Fibroblast of skin of right quadriceps (primary cell): ENCODE measurements at places on chromosomes 16 and 17.

DNA sequence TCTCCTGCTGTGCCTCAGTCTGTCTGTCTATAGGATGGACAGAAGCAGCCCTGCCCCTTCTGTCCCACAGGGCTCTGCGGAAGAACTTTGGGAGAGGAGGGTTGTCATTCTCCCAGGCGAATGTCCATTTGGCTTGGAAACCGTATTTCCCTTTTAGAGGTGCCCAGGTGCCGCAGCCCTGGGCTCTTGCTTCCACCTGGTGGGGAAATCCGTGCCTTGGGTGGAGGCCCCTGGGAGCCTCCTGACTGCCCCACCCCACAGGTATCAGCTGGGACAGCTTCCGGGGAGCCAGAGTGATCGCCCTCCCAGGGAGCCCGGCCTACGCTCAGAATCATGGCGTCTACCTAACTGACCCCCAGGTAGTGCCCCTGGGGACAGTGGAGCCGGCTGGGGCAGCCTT lies 12.7 kb downstream of the FCSK start:
- no peak for DNase-seq

DNA sequence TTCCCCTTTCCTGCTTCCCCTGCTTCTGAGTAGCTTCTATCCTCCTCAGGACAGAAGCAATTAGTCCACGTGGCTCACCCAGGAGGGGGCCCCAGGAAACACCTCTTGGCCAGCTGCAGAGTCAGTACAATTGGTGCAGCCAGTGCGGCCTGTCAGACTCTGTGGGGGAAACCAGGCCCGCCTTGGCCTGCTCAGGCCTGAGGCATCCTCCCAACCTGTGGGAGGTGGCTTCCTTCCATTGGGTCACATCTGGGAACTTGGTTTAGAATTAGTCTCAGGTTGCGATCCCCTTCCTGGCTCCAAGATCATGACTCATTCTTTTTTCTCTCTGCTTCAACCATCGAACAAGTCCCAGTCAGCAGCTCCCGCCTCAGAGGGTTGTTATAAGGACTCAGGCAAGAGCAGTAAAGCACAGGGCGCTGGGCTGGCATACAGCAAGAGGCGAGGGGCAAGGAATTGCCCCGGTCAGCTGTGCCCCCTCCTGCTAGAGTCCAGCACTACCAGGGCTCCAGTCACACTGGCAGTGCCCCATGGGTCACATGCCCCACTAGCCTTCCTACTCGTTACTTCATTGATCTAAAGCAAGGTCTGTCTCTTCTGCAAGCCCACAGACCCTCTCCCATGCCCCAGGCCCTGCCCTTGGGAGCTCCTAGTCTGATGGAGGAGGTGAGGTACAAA lies 8.1 kb upstream of the EPX start:
- DNase-seq: peak; percentile 67

- peak; percentile 78 for DNase-seq
Observed at GRCh38 chr17:14672830-14673229, 371.9 kb downstream of the HS3ST3B1 start.

DNA sequence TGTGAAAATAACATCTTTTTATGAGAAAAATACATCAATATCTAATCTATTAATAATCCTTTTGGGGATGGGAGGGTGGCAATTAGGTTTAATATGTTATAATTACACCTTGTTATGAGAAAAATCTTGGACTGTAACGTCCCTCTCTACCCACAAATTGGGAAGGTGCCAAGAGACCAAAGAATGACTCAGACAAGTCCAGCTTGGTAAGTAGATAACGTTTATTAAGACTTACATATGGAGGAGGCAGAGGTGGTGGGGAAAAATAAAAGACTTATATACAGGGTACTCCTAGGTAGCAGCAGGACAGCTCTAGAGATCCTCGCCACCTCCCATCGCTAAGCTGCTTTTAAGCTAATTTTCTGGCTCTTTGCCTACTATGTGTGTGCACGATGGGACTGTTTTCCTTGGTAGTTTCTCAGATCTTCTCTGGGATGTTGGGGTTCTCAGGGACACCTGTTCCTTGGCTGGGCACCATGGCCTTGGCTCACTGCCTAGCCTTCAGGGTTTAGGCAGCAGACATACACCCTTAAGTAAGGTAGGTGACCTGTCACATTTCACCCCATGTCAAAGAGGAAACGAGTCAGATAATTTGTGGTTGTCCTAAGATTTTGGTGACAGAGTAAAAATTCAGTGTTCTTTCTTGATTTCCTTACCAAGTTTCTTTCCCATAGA lies 31.5 kb downstream of the RBL2 start:
- DNase-seq: peak; percentile 62

DNA sequence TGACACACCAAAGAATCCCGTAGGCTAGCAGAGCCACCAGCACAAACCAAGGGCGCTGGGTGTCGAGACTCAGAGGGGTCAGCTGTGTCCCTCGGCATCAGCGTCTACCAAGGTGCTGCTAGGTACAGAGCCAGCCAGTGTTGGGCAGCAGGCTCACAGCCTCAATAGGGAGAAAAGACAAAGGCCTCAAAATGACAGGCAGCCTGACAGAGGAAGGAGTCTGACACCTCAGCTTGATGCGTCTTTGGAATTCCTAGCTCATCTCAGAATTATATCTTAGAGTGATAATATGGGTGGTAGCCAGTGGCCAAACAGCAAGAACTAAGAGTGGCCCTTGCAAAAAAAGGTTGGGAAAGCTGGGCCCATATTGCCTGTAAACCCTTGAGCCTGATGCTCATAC lies 45.9 kb downstream of the HS3ST3B1 start:
- DNase-seq: no peak

DNA sequence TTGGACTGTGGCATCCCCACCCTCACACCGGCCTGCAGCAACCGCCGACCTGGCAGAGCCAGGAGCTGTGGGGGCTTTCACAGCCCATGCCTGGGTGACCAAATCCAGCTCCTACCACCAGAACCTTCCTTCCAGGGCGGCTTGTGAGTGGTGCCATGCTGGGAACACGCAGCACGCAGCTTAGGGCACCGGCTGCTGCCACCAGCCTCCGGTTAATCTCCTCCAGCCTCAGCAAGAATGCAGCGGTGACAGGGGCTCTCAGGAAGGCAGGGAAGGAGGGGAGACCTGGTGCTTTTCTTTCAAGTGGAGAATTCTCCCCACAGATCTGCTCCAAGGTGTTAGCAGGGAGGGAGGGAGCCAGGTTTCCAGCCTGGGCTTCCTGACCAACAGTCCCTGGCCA lies 32.3 kb upstream of the ANKRD40CL start:
- DNase-seq: no peak

GRCh38 chr16:31876951-31877828 lies 3.6 kb downstream of the ZNF267 start:
- DNase-seq: peak; percentile 82

- no peak for DNase-seq
Observed at GRCh38 chr16:49515016-49515565, 141.5 kb downstream of the C16orf78 start.

DNA sequence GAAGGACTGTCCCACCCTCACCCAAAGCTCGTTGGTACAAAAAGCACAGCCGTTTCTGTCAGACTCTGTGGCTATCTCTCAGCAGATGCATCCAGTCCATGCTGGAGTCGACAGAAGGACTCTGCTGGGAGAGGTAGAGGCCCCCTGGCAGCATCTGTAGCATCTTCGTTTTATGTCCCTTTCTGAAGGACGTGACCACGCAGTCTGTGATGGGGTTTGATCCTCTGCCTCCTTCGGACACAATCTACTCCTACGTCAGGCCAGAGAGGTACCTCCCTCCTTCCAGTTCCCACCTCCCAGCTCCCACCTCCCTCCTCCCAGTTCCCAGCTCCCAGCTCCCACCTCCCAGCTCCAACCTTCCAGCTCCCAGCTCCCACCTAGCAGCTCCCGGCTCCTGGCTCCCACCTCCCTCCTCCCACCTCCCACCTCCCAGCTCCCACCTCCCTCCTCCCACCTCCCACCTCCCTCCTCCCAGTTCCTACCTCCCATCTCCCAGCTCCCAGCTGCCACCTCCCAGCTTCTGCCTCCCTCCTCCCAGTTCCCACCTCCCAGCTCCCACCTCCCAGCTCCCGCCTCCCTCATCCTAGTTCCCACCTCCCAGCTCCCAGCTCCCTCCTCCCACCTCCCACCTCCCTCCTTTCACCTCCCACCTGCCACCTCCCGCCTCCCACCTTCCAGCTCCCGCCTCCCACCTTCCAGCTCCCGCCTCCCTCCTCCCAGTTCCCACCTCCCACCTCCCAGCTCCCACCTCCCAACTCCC lies 11.4 kb upstream of the MC1R start:
- no peak for DNase-seq

GRCh38 chr17:43669971-43670644 lies 8.4 kb upstream of the MEOX1 start:
- DNase-seq: peak; percentile 49

GRCh38 chr17:41308251-41308917 lies 725 bp downstream of the KRTAP16-1 start:
- DNase-seq: no peak

- peak; percentile 23 for DNase-seq
Observed at GRCh38 chr16:67661101-67661761, 471 bp downstream of the PARD6A start.

- no peak for DNase-seq
Observed at GRCh38 chr17:28551421-28552175, 826 bp downstream of the UNC119 start.

GRCh38 chr16:89364606-89365005 lies 125.8 kb downstream of the ANKRD11 start:
- no peak for DNase-seq

DNA sequence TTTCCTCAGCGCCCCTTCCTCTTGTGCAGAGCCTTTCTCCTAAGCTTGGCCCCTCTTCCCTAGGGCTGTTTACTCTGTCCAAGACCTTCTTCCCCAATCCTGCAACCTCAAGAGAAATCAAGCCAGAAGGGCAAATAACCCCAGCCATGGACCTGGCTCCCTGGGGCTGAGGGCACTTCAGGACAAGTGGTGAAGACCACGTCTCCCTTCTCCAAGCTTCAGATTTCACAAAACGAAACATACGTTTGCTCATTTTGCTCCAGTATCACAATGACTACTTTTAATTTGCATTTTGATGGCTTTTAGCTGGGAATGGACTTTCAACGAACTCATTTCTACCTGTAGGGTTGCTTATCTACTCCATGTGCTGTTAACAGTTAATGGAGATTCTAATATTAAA lies 139.8 kb upstream of the CACNG5 start:
- DNase-seq: no peak

GRCh38 chr17:33981711-33982601 lies 273.1 kb upstream of the CCL2 start:
- no peak for DNase-seq

DNA sequence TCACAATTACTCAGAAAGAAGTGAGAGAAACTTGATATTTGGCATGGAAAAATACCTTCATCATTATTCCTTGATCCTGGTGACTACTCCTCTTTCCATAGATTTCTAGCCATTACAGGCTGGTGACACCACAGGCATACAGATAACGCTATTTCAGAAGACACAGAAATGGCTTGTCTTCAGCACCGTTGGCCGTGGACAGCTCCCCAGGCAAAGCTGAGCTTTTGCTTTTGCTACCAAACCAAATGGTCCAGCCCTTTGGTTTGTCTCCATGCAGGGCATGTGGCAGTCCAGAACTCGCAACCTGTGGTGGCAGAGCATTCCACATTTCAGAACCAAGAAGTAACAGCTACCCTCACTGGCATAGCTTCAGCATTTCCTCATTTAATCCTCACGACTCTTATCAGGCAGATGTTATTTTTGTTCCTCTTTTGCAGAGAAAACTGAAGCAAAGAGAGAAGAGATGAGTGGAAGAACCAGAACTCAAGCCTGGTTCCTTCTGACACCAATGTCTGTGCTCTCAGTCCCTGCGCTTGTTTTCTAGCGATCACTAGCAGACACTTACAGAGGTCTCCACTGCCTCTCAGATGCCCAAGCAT lies 55.5 kb downstream of the HS3ST4 start:
- no peak for DNase-seq

DNA sequence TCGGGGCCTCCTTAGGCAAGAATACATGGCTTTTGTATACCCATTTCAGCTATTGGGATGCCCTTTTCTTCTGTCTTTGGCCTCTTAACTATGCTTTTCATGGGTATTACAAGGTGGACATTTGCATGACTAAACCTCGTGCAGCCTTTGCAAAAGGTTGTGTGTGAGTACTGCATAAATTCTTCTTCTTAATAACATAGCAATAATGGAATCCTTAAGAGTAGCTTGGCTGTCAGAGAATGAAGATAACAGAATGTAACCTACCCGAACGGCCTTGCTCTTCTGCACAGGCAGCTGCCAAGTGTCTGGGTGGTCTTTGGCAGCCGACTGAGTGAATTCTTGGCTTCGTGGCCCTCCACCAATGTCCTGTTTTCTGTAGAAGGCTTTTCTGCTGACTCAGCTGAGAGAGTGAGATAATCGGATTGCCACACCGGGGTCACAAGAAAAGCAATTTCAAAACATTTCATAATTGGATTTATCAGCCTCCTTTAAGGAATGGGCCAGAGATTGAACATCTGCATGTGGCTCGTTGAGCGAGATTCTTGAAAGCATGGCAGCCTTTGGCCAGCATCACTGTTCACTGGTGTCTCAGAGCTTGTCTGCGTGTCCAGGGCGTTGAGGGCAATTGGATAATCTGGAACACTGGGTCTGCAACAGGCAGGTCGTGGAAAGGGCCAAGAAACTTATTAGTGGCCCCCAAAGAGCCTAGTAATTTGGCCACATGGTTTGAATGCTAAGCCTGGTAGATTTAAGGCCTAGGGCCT lies 13.4 kb downstream of the IRF8 start:
- DNase-seq: peak; percentile 74
